HFFc6 (cell line): ENCODE measurements at places on chromosomes 6 and 20. TPM values are rescaled to one million over a fixed set of nuclear protein-coding genes. Genes with fewer than 3 reads are reported as not detected.

DNA sequence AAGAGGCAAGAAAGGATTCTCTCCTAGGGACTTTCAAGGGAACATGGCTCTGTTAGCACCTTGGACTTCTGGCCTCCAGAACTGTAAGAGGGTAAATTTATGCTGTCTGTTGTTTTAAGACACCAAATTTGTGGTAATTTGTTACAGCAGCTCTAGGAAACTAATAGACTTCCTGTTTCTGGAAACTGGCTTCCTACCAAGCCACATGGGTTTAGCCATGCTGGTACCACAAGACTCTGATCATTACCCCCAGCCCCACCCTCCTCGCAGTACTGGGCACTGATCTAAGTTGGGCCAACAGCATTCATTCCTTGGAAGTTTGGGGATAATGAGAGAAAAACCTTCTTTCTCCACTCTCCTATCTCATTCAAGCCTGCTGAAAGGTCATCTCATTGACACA lies 109.5 kb upstream of the SMLR1 start:
- H3K36me3 ChIP-seq, result 0 out of 2 replicates have a peak, but pooled peaks cover 6% of the 10 kb centered on the region
- peaks cover 6% of the 10 kb centered on the region; the same call in 1 of the 2 replicates for H3K27me3 ChIP-seq
- peaks cover 11% of the 10 kb centered on the region for H3K4me1 ChIP-seq
- no peak overlapping the region for H3K27ac ChIP-seq
- no peak for DNase-seq

DNA sequence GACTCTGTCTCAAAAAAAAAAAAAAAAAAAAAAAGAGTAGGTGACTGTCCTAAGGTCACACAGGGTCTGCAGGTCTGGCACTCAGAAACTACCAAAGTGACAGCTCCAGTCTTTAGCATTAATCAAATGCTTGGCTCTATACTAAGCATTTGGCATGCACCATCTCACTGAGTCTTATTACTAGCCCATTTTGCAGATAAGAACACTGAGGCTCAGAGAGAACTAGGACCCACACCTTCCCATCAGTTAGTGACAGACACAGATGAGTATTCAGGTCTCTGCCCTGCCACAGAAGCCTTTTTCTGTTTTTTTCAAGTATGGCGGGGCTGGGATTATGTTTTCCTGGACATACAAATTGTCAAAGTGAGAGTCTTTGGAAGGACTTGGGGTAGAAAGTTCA lies 23.1 kb upstream of the VSTM2L start:
- no peak overlapping the region for H3K4me3 ChIP-seq
- H3K27me3 ChIP-seq, result peaks cover 25% of the 10 kb centered on the region
- H3K36me3 ChIP-seq, result no peaks in the 10 kb centered on the region
- DNase-seq, result no peak

GRCh38 chr6:167422934-167423333 lies 98.0 kb downstream of the TTLL2 start:
- no peaks in the 10 kb centered on the region; the same call in 1 of the 2 replicates for H3K27me3 ChIP-seq
- H3K27ac ChIP-seq, result no peak overlapping the region
- no peak for DNase-seq
- no peaks in the 10 kb centered on the region for H3K4me1 ChIP-seq

GRCh38 chr6:25478973-25479372 lies 173.0 kb upstream of the SCGN start:
- H3K4me3 ChIP-seq, result no peak overlapping the region
- H3K27ac ChIP-seq, result no peak overlapping the region
- H3K4me1 ChIP-seq, result peaks cover 53% of the 10 kb centered on the region
- no peak for DNase-seq
- H3K27me3 ChIP-seq, result no peaks in the 10 kb centered on the region

DNA sequence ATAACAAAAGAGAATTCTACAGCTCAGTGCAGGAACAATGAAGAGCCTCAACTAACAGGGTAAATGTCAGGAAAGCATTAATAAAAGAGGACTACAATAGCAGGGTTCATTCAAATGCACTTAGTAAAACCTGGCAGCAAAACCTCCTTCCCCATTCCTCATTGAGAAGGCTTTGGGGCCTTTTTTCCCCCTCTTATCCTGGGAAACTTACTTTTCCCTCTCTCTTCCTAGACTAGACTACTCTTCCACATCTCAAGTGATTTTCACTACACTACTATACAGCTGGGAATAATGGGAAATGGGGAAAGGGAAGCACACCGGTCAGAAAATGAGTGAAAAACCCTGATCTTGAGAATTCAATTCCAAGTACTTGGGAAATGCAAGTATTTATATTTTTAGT lies 10.1 kb downstream of the ROMO1 start:
- H3K4me3 ChIP-seq, result no peak overlapping the region
- peaks cover 60% of the 10 kb centered on the region for H3K36me3 ChIP-seq
- peak overlapping the region; percentile 79 for H3K27ac ChIP-seq
- H3K4me1 ChIP-seq, result peaks cover 54% of the 10 kb centered on the region

DNA sequence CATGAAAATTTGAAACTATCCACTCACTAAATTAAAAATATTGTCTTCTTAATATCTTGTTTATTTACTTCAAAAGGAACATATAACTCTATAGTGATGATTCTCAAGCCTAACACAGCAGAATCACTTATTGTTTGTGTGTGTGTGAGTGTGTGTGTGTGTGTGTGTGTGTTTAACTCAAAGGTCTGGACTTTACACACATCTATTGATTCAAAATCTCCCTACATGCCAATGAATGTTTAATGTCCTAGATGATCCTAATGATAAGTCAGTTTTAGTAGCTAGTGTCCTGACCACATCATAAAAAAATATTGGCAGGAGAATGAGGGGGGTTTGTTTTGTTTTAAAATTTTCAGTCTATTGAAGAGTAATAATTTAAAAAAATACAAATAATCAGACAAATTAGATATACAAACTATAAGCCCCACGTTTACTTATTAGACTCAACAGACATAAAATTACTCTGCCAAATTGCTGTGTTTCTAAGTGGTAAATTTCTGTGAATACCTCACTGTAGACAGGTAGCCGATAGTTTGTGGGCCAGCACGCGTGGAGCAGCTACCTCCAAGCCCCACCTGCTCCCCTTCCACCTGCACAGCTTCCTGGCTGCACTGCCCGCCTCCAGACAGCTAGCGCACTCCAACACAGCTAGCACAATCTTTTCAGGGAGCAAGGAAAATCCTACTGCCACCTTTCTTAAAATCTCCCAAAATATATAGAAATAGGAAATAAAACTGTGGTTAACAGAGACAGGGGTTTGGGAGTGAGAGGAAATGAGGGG lies 349.6 kb downstream of the PKHD1 start:
- no peak overlapping the region for H3K4me3 ChIP-seq
- H3K4me1 ChIP-seq, result no peaks in the 10 kb centered on the region
- H3K27ac ChIP-seq, result no peak overlapping the region
- no peak for DNase-seq
- H3K36me3 ChIP-seq, result peaks cover 5% of the 10 kb centered on the region; the same call in 1 of the 2 replicates

DNA sequence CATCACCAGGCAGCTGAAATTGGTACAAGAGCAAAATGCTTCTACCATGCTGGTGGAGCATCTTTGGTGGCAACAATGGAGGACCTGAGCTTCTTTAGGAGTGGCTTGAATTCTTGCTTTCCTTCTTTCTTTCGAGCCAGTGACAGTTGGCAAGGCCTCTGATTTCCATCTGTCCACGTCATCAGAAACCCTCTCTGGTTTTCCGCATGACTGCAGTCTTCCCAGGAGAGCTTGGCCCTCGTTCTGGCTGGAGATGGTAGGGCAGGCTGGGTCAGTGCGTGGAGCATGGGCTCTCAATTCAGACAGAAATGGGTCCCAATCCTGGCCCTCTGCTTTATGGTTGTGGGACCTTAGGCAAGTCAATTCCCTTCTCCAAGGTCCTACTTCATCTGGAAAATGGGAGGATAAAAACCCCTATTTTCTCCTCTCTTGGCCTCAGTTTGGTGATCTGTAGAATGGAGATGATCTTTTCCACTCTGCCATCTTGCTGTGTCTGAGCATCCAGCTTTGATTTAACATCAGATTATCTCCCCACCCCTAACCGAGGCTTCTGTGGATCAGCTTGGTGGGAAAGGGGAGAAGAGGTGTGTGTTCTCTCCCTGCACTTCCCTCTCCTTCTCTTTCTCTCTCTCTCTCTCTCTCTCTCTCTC lies 3.6 kb upstream of the BPIFB1 start:
- peaks cover 56% of the 10 kb centered on the region for H3K27me3 ChIP-seq
- H3K27ac ChIP-seq, result no peak overlapping the region
- H3K36me3 ChIP-seq, result no peaks in the 10 kb centered on the region
- H3K4me3 ChIP-seq, result no peak overlapping the region

DNA sequence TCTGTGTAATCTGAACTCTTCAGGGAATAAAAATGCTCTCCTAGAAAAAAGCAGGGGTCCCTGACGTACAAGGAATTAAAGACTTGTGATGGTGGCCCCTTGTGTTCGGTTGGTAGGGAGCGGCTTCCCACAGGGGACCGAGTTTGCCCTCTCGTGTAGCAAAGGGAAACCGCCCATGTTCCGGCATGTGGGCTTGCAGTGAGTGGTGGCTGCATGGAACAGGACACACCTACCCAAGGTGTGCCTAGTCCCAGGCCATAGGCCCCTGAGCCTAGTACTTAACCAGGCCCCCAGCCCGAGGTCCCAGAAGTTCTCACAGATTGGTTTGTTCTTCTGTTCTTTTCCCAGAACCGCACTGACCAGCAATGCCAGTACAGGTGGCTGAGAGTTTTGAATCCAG lies 15.5 kb downstream of the MYBL2 start:
- no peak overlapping the region for H3K27ac ChIP-seq
- no peak overlapping the region for H3K4me3 ChIP-seq
- DNase-seq, result no peak
- no peaks in the 10 kb centered on the region; the same call in 1 of the 2 replicates for H3K27me3 ChIP-seq
- H3K36me3 ChIP-seq, result no peaks in the 10 kb centered on the region

RBPJL gene
- not detected in 3 replicates for total RNA-seq

DLK2 gene
- 2.0 to 2.4 TPM (median 2.0 TPM) in 3 replicates for total RNA-seq

SPATA2 gene
- 7.2 to 9.0 TPM (median 8.2 TPM) in 3 replicates for total RNA-seq

FERMT1 gene
- total RNA-seq, result 6.6 to 11.0 TPM (median 7.7 TPM) in 3 replicates

CDH4 gene
- total RNA-seq, result 5.0 to 11.3 TPM (median 5.7 TPM) in 3 replicates

PKIB gene
- total RNA-seq, result 0.22 TPM in 1 of 3 replicates, not detected in the others

ARMC12 gene
- total RNA-seq, result 0.33 to 0.40 TPM in 2 of 3 replicates, not detected in the other

HLA-DQB1 gene
- total RNA-seq, result not detected in 3 replicates

ZC3H12D gene
- 0.02 to 0.16 TPM in 2 of 3 replicates, not detected in the other for total RNA-seq
